ENCODE measurements at places on chromosomes 6 and 20.

DNA sequence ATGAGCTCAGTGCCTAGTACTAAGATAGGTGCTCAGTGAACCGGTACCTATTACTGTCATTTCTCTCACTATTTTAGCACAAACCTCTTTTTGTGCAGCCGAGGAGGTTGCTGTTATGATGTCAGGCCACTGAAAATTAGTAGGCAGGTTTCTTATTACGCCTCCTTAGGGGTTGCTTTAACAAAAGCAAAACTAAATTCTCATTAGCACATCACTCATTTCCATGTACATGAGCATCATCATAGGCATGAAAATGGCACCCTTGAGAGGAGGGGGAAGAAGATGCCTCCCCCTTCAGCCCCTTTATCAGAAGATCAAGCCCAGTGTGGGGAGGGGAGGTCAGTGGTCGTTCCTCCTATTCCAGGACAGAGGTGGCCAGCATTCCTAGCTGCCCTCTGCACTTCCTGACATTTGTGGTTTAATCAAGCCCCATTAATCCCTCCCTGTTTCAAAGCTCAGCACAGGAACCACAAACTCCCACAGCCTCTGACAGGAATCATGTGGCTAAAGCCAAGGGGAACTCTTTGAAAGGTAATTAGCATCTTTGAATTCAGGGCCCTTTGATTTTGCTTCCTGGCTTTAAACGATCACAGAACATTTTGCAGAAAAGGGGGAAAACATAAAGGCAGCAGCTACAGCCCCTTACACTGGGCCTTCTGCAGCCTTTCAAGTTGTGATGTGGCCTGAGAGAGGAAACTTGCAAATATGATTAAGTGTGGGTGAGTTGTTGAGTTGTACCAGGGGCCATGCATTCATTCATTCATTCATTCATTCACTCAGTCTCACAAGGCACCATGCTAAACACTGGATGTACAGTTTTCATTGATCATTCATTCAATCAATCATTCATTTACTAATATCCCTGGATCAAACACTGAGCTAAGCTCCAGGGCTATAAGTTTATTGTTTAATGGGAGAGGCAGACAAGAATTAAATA, 31.9 kb upstream of the PSMF1 start:
- no peak for DNase-seq

- DNase-seq: no peak
Measured at GRCh38 chr20:63246490-63247288, 7.6 kb downstream of the NKAIN4 start.

- DNase-seq: no peak
Measured at GRCh38 chr6:78492351-78493017, 374.9 kb upstream of the IRAK1BP1 start.

DNA sequence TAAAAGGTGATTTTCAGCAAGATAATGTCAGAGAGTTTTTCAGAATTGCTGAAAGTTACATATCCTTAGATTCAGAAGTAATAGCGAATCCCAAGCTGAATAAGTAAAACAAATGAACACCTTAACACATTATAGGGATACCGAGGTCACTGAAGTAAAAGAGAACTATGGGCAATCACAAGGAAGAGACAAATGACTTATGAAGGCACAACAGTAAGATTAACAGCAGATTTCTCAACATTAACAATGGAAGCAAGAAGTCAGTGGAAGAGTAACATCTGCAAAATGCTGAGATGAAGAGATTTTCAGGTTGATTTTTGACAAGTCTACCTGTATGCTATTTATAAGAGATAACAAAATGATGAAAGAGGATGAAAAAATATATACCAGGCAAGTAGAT, 86.1 kb upstream of the EZR start:
- no peak for DNase-seq

- no peak for DNase-seq
Measured at GRCh38 chr20:14310977-14311627, 26.3 kb downstream of the FLRT3 start.

GRCh38 chr20:18802012-18802634, 11.5 kb upstream of the SCP2D1 start:
- DNase-seq: no peak

DNA sequence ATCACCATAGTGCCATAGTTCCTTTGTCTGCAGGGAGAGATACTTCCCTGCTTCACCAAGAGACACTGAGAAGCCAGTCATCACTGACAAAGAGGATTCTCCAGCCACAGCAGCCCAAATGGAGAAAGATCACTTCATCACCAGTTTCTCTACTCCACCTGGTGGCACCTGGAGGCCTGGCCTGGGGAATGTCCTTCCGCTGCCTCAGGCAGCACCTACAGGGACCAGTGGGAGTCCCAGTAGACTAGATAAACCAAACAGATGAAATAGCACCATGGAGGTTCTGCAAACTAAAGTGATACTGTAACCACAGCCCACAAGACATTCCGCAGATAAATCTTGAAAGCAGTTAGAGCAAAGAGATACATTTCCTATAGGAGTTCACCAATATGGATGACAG, 266.5 kb downstream of the C6orf118 start:
- DNase-seq: no peak

GRCh38 chr6:47221565-47221964, 88.1 kb downstream of the TNFRSF21 start:
- DNase-seq: no peak

DNA sequence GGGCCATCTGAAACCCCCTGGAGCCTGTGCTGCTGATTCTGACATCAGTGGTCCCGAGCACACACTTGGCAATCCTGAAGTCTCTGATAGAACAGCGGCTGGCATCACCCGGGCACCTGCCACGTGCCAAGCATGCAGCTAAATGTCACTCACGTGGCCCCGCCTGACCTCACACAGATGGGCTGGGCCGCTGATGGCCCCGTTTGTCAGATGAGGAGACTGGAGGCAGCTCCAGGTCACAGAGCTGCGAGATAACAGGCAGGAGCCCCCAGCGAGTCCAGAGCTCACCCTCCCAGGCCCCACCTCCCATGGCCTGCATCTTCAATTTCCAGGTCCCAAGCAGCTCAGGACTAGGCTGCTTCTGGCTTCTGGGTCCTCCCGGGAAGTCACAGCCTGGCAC, 67.2 kb downstream of the YTHDF1 start:
- no peak for DNase-seq

GRCh38 chr20:62638055-62638570, 4.2 kb upstream of the SLCO4A1 start:
- no peak for DNase-seq

DNA sequence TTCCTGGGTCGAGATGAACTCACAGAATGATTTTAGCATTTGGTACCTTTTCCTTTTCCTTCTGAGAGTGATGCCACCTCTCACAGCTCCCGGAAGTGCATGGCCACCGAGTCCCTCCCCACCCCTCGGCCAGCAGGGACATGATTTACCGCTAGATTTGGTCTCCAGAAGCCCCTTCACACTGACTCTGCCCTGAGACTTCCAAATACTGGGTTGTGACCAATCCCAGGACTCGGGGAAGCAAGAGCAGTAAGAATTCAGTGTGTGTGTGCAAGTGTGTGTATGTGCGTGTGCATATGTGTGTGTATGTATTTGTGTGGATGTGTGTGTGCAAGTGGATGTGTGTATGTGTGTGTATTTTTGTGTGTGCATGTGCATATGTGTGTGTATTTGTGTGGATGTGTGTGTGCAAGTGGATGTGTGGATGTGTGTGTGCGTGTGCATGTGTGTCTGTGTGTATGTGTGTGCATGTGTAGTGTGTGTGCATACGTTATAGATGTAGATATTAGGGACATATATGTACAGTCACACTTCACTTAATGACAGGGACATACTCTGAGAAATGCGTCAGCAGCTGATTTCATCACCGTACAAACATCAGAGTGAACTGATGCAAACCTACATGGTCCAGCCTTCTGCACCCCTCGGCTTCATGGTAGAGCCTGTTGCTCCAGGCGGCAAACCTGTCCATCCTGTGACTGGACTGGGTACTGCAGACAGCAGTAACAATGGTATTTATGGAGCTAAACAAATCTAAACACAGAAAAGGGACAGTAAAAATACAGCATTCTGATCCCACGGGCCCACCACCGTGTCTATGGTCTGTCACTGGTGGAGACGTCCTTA, 374.5 kb downstream of the TAF4 start:
- no peak for DNase-seq

DNA sequence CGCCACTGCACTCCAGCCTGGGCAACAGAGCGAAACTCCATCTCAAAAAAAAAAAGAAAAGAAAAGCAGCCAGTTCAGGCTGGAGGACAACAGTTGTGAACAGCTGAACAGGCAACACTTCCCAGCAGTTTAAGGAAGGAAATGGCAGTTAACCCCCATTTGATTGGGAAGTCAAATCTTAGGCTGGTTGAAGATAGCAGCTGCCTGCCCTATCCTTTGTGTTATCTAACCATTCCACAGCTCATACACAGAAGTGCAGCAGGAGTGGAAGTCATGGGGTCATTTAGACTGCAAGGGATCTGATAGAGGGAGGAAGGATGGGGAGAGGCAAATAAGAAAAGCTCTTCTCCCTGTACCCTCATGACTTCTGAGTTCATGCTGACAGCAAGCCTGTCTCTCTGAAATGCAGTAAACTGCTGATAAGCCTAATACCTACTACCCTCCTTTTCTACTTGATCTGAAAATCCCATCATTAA, 35.3 kb downstream of the KCTD20 start:
- no peak for DNase-seq

GRCh38 chr6:45386501-45386900, 8.8 kb upstream of the SUPT3H start:
- DNase-seq: no peak

- no peak for DNase-seq
Measured at GRCh38 chr6:18160911-18161310, 5.7 kb downstream of the KDM1B start.

DNA sequence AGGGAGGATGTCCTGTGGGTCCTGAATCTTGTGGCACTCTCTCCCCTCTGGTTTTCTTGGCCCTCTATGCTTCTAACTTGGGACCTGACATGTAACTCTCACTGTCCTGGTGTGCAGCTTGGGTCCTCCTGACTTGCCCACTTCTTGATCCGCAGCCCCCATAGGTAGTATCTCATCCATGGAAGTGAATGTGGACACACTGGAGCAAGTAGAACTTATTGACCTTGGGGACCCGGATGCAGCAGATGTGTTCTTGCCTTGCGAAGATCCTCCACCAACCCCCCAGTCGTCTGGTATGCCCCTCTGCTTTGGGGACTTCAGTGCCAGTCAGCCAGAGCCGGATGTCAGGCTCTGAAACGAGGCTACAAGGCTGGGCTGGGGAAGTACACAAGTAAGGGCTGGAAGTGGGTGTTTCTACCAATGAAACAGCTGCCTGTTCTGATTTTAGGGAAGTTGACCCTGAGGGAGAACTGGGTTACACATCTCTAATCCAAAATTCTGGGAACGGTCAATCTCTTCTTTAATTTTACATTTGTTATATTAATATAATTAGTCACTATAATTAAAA, 641 bp downstream of the DBNDD2 start:
- no peak for DNase-seq

GRCh38 chr20:33653900-33654596, 8.1 kb upstream of the C20orf144 start:
- no peak for DNase-seq

DNA sequence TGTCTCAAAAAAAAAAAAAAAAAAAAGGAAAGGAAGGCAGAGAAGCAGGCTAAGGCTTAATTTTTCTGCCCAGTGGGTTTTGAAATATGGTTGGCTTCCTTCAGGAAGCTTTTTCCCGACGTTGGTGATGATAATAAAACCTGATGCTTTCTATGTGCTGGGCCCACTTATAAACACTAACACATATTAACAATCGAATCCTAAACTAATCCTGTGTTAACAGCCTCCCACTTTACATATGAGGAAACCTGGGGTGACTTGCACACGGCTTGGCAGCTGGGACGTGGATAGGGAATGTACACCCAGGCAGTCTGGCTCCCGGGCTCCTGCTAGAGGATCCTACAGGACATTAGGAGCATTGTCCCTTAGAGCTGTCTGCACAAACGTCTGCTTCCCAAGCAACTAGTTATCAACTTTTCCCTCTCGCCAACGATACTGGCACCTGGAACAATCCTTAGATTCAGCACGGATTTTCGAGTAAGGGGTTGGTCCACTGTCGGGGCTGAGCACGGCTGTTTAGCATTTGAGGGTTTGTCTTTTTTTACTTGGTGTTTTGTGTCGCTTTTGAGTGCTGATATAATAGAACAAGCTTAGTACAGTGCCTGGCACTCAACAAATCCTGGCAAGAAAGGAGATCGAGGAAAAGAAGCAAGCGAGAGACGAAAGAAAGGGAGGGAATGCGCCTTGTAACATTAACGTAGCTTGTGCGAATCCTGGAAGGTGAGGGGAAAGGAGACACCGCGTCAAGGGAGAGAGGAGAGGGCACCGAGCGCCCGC, 622 bp upstream of the KIZ start:
- DNase-seq: peak; percentile 41

DNA sequence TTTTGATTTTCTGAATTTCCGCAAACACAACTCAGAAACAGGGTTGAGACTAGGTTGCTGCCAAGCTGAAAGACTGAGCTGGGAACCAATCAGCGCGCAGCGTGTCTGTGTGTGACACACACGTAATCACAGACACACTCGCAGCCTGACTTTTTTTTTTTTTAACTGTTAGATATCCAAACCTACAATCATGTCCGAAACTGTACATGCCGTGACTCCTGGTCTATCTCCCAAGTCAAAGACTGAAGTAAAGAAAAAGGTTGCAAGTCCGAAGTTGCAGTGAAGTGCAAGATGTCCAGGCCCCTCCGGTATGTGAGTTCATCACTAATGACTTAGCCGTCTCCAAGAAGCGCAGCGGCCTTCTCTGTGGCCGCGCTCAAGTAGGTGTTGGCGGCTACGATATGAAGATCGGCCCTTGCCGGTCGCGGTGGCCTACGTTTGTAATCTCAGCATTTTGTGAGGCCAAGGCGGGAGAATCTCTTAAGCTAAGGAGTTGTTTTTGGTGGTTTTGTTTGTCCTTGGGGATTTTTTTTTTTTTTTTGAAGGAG, 108.2 kb downstream of the HFE start:
- peak; percentile 92 for DNase-seq

- DNase-seq: no peak
Measured at GRCh38 chr6:138405816-138406413, 1.9 kb downstream of the HEBP2 start.

DNA sequence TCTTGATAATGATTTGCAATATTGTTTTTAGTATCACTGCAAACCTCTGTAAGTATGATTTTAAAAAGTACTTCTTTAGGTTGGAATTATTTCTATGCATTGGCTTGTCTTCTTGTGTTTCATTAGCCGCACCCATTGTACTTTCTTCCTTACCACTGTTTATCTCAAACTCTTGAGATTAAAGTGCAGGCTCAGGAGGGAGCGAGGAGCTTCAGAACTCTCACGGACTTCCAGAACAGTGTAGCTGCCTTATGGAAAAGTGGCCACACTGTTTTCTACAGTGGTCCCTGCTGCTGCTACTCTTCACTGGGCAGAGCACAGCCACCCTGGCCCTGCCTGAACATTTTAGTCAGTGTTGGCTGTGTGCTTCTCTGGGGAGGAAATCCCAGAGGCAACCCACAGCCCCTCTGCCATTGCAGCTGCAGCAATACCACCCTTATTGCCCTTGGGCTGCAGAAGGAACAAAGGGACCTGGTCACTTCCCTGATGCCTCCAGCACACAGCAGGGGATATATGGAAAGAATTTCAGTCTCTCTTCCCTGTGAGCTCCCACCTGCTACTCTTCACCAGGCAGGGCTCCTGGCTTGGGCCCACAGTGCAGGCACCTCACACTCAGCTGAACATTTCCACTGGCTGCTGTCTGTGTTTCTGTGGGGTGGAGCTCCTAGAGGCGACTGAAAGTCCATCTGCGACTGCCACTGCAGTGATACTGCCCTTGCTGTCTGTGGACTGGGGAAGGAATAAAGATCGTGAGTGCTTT, 91.7 kb upstream of the MAP3K4 start:
- DNase-seq: no peak

GRCh38 chr20:56752274-56752673, 123.2 kb downstream of the TFAP2C start:
- DNase-seq: peak; percentile 39

Data from Daoy (cell line).